Occipital lobe (tissue), 3 donors: ENCODE measurements at places on chromosomes 11 and 22. TPM values are rescaled to one million over a fixed set of nuclear protein-coding genes. Genes with fewer than 3 reads are reported as not detected.

MFRP gene
- not detected for total RNA-seq

LINC01488 gene
- not detected for total RNA-seq

GRIK4 gene
- 2.3 TPM for total RNA-seq

F2 gene
- 0.16 TPM for total RNA-seq

PRR33 gene
- not detected for total RNA-seq

SLC22A9 gene
- total RNA-seq, result not detected

DNA sequence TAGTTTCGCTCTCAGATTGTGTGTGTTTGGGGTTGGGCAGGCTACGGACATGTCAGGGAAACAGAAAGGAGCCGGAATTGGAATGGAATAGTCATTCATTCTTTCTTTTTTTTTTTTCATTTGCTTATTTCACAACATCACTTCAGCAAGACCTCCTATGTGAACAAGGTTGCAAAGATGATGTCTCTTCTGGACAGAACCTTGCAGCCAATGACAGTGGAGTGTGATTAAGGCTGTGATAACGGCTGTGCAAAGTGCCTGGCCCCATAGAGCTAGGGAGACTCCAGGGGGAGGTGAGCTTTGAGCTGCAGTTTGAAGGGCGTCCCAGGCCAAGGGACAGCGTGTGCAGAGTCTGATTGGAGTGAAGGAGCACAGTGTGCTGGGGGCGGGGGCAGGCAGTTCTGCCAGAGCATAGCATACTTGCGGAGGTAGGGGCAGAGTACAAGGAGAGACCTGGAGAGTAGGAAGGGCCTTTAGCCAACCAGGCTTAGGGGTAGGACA lies 3.4 kb downstream of the TIGD3 start:
- DNase-seq, result no peak

- DNase-seq, result no peak
Measured at GRCh38 chr22:20154602-20155187, 3.8 kb upstream of the CCDC188 start.

GRCh38 chr11:64027651-64028397 lies 7.9 kb upstream of the FLRT1 start:
- no peak for DNase-seq

DNA sequence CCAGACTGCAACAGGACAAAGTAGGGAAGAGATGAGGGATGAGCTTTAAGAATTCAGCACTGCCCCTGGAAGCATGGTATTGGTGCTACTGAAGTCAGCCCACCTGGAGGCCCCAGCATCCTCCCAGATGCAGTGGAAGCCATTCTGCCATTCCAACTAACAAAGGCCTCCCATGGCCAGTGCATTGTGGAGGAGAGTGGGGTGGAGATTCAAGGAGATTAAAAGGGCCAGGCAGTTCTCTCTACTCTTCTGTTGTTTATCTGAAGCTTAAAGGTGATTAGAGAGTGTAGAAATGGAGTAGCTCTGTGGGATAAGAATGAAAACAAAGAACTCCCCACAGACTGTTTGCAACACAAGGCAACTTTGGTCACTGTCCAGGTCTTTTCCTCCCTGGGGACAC lies 24.1 kb upstream of the TSKU start:
- no peak for DNase-seq

DNA sequence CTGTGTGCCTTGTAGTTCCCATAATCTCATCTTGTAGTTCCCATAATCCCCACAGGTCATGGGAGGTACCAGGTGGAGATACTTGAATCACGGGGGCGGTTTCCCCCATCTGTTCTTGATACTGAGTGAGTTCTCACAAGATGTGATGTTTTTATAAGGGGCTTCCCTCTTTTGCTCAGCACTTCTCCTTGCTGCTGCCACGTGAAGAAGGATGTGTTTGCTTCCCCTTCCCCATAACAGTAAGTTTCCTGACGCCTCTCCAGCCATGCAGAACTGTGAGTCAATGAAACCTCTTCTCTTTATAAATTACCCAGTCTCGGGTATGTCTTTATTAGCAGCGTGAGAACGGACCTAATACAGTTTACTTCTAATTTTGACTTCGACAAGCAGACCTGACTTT lies 14.0 kb upstream of the SMIM38 start:
- no peak for DNase-seq

DNA sequence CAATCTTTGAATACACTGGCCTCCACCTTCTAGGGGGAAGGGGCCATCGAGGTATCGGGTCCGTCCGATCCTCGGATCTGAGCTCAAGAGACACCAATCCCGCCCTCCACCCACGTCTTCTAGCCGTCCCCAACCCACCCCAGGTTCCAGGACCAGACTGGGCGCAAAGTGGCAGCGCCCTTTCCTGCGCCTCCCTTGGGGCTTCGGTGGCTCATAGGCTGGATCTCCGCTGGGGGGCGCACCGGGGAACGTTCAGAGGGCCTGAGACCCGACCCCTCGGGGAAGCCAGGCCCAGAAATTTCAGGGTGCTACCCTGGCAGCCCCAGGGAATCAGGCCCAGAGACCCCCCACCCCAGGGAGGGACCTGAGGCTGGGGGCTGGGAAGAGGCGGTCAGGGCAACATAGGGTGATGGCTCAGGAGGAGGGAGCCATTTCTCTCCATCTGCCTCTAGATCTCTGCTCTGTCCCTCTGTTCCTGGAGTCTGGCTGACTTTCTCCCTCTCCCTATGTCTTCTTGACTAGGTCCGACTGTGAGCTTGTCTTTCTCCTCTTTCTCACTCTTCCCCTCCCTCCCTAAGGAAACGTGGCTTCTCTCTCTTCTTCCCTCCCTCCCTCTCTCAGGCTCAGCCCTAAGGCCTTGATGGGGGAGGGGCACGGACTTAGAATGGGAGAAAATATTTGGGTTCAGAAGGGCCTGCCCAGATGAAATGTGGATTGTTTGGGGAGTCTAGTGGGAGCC lies 1.1 kb downstream of the CREB3L1 start:
- no peak for DNase-seq

DNA sequence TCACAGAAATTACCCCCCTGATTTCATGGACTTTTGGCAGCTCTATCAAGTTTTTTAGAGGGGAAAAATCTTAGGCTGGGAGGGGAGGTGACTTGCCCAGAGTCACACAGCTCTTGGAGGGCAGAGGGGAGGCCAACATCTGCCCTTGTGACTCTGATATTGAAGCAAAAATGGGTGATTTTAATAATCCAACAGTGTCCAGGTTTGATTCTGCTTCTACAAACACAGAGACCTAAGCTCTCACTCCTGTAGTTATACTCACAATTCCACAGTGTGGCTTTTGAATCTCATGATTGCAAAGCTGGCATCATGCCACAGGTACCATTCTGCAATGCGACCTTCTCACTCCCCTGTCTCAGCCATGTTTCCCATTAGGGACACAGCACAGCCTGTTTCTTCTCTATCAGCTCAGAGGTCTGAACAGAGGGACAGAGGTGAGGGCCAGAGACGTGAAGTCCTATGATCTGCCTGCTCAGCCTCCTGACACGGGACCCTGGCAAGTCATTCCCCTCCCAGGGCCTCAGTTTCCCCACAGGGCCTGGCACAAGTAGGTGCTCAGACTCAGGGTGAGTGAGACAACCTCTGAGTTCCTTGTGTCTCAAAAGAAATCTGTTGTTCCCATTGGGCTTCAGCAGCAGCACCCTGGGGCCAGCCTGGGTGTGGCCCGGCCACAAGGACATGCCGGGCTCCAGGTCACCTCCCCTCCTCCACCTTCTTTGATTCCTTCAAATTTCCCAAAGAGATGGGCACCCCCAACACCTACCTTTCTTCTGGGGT lies 766 bp downstream of the APOL2 start:
- no peak for DNase-seq

GRCh38 chr11:87092159-87092558 lies 54.4 kb downstream of the TMEM135 start:
- DNase-seq, result no peak

DNA sequence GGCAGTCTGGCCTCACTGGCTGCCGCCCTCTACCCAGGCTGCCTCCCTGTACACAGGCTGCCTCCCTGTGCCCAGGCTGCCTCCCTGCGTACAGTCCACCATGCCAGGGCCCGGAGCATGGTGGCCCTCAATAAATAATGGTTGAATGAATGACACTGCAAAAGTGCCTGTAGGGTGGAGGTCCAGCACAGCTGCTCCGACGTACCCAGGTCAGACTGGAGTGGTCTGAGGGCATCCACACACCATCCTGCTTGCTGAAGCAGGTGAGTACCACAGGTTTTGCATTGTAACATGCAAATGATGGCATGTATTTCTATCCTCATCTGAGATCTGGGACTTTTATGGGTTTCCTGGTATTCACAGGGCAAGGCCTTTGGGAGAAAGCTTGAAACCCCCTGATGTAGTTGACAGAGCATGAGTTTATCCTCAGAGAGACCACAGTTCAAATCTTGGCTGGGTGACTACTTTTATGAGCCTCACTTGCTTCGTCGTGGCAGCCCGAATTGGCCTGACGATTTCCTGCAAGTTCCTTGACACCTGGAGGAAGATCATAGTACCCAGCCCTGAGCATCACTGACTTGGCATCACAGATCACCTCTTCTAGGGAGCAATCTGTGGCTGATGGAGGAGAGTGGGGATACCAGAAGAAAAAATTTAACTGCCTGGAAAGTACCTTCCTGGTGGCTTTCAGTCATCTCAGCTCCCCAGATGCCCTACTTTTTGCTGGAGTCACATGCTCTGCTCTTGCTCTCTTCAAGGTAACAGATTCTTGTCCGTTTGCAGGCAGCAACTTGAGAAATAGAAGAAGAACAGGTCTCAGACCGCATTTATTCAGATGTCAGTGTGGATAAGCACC lies 16.0 kb upstream of the CYB5R3 start:
- DNase-seq, result no peak

- no peak for DNase-seq
Measured at GRCh38 chr11:86440305-86440716, 65.6 kb downstream of the CCDC81 start.

DNA sequence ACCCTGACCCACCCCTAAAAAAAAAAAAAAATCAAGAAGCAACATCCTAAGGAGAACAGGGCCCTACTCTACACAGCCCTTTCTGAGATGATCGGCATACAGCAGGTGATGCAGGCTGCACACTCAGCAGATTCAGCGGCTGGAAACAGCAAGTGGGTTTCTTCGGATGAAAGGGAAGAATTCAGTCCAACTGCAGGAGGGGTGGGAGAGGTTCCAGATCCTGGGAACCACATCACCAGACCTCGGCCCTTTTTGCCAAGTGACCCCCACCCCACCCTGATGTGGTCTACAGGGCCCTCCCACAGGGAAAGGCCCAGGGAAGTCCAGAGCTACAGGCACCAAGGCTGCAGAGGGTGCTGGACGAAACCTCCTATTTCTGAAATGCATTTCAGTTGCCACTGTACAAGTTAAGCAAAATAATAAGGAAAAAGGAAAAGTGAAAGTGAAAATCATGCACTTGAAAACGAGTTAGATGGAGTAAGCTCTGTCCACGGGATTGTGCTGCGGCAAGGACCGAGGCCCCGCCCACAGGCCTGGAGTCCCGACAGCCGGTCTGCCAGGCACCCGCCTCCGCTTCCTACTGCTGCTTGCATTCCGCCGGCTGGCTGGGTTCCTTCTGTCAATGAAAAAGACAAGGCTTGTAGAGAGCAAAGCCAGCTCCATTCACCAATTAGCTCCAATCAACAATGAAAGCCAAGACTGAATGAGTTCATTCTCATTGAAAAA lies 16.0 kb upstream of the PHLDA2 start:
- DNase-seq, result peak; percentile 91

DNA sequence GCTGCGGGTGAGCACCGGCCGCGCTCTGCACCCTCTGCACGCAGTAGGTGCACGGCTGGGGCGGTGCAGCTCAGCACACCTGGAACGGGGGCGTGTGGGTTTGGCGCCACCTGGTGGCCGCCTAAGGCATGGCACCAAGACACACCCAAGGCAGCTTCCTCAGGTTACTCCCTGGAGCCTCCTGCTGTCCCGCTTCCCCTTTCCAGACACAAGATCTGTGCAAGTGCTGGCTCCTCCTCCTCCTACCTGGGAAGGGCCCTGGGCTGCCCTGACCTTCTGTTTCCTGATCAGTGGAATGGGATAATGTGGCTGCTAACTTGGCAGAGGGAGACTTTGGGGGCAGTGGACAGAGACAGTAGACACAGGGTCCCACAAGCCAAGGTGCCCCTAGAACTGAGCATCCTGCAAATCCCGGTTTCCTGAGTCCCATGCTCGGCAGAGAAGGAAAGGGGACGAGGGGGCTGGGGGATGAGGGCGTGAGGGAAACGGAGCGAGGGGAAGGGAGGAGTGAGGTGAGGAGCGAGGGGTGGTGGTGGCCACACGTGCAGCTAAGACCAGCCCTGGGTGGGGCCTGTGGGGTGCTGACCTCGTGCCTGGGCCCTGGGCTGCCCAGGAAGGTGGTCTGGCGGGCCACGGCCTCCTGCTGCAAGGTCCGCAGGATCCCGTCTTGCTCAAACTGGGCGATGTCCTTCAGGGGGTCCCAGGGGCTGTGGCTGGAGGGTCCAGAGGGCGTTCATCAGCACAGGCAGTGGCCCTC lies 34.8 kb upstream of the CARS1 start:
- DNase-seq, result peak; percentile 43

- no peak for DNase-seq
Measured at GRCh38 chr22:19559324-19559811, 35.2 kb upstream of the CLDN5 start.
